Mesothelial cell of epicardium (in vitro differentiated cells): ENCODE measurements at places on chromosomes 7 and 10.
A peak's percentile ranks its signal among the peaks of the same experiment; 100 is the strongest.

DNA sequence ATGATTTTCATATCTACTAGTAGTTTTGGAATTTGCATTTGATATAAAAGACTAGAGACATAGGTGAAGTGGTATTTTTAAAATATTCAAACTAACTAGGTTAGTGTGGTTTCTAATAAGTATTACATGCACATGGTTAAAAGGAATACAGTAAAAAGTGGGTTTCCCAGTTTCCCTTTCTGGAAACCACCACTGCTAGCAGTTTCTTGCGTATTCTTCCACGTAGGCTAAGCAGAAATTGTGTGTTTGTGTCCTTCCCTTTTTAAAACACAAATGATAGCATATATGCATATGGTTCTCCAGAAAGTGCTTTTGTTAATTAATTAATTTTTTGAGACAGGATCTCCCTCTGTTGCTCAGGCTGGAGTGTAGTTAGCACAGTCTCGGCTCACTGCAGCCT, 15.4 kb downstream of the NRF1 start:
- DNase-seq, result no peak

DNA sequence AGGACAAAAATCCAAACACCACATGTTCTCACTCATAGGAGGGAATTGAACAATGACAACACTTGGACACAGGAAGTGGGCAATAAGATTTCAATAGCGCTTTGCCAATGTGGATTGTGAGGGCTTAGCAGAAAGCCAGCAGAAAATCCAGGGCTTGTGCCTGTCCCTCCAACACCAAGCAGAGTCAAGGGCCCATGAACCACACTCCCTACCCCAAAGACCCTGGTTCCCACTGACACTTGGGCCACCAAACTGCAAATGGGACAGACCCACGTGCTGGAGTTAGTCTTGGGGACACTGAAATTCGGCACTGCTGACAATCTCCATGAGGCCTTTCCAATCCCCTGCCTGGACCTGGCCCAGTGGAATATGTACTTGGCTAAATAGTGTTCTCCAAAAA, 67.0 kb downstream of the GRID1 start:
- DNase-seq, result peak; percentile 7

DNA sequence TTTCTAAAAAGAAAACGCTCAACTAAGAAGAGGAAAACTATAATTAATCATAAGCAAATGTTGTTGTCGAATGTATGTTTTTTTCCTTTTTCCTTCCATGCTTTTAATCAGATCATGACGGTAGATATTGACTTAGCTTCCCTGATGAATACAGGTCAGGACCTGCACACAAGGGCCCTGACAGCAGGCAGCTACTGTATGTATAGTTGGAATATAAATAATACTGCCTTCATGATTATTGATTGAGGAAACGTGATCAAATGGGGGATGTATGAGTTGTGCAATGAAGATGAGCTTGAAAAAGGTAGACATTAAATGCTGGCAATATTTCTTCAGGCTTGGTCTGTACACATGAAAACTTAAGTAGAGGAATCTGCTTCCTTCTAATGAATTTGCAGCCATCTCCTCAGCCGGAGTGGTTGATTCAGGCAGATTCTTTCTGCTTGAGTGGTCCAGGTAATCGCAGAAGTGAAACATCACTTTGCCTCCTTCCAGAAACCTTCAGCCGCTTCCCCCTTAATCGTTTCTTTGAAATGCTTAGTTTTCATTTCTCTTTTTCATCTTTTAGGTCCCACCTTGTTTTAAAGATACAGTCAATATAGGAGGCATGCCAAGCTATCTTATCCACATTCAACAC, 656.5 kb downstream of the SDK1 start:
- DNase-seq, result no peak

GRCh38 chr10:96494694-96495093, 19.0 kb downstream of the TLL2 start:
- DNase-seq, result no peak

GRCh38 chr7:48094861-48095293, 5.8 kb downstream of the UPP1 start:
- no peak for DNase-seq

- no peak for DNase-seq
Observed at GRCh38 chr7:123823898-123824753, 20.8 kb upstream of the HYAL4 start.

DNA sequence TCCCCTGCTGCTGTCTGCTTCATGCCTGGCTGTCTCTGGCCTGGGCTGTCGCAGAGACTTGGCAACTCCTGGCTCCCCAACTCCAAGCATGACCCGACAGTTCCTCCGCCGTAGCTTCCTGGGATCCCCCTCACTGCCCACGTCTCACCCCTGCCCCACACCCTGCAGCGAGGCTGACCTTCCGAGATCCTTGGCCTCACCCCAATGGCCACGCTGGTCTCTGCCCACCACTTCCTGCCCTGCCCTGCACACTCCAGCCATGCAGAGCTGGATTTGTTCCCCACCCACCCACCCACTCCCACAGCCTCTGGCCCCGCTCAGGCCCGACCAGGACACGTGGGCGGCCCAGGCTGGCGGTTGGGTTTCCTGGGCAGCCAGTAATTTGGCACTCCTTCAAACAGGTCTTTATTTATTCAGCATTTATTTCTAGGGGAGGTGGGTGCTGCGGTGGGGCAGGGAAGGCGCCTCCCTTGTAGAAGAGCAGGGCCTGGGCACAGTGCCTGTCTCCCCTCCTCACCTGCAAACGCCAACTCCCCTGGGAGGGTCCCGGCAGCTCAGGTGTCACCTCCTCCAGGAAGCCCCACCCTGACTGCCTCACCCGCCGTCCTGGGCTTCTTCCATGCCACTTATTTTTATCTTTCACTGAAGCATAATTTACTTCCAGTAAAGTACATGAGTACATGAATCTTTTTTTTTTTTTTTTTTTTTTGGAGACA, 25.5 kb downstream of the GTF2IRD1 start:
- no peak for DNase-seq

GRCh38 chr10:30176776-30177533, 117.6 kb upstream of the JCAD start:
- DNase-seq, result no peak

GRCh38 chr7:28623863-28624262, 211.5 kb downstream of the CREB5 start:
- DNase-seq, result no peak

- no peak for DNase-seq
Observed at GRCh38 chr10:36281831-36282331, 639.8 kb upstream of the FZD8 start.

- DNase-seq, result no peak
Observed at GRCh38 chr10:50512214-50512595, 111.6 kb downstream of the SGMS1 start.

DNA sequence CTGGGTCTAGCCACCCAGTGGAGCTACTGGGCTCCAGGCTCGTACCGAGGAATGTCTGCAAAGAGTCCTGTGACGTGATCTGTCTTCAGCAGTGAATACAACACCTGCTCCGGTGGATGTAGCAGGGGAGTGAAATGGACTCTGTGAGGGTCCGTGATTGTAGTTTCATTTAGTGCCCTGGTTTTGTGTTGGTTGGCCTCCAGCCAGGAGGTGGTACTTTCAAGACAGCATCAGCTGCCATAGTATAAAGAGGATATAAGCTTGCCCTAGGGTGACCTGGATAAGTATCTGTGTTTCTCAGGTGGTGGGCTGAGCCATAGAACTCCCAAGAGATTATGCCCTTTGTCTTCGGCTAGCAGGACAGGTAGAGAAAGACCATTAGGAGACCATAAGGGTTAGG, 24.6 kb upstream of the WNT2 start:
- no peak for DNase-seq

DNA sequence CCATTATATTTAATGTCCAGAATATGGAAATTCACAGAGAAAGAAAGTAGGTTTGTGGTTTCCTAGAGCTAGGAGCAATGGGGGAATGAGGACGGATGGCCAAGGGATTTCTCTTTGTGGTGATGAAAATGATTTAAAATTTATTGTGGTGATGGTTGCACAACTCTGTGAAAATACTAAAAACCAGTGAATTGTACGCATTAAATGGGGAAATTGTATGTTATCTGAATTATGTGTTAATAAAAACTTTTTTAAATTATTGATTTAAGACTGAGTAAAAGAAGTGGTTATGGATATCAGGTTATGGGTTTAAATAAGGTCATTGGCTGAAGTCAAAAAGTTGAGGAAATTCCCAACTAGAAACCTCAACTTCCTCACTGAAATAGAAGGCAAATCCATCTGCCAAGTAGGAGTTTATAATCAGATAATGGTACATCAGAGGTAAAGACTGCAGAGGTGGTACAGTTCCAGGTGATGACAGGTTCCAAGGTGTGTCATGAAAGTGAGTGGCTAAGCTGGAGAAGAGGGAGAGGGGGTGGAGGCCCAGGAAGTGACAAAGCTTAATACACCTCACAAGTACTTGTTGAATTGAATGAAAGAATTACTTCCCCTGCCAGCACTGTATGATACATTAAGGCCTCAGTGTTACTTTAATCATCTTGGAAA, 68.9 kb upstream of the CCDC71L start:
- DNase-seq, result no peak

- DNase-seq, result no peak
Observed at GRCh38 chr7:93981480-93981874, 22.7 kb downstream of the BET1 start.

DNA sequence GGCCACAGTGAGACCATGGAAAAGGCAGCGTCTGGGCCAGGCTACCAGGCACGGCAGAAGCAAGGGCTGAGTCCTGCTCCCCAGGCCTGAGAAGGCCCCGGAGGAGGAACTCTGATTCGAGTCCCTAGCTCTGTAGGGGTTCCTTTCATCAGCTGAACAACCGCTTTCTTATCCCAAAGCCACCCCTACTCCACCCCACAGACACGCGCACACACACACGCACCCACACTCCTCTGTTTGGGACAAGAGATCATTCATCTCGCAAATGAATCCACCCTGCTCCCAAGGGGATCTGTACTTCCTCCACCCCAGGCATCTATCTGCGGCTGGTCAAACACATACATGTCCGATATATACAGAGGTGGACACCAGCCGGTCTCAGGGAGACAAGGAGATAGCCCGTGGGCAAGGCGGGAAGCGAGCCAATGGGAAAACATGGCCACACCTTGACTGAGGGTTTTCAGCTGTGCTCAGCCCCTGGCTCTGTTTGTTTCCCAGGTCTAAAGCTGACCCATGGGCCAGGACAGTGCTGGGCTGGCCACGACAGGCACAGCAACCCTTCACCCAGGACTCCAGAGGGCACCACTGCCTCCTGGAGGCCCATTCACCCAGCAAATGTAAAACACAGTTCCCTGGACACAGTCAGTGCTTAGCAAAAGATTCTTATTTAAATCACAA, 7.3 kb downstream of the ZCCHC24 start:
- DNase-seq, result no peak

- DNase-seq, result no peak
Observed at GRCh38 chr10:6342096-6342685, 139.5 kb downstream of the PFKFB3 start.

GRCh38 chr10:103799341-103799740, 56.0 kb downstream of the SH3PXD2A start:
- no peak for DNase-seq

DNA sequence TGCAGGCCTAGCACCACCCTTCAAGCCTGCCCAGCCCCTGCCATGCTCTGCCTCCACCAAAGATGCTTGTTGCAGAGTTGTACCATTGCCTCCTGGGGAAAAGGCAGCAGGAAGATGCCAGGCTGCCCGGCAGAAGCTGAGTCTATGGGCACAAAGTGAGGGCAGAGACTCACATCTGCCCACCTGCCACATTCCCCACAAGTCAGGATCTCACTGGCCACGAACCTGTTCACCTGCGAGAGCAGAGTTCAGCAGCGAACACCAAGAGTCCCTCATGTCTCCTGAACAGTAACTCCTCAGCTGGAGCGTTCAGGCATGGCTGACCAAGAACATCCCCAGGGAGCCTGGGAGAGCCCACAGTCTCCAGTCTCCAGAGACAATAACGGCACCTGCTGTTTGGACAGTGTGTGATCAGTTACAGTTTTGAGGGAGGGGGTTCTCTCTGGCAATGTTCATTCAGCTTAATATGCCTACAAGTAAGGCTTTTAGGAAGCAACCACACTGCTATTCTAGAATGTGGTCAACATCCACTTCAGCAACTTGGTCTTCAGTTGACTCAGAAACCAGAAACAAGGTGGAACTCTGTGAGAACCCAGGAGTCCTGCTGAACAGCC, 78.5 kb downstream of the GRID1 start:
- no peak for DNase-seq

DNA sequence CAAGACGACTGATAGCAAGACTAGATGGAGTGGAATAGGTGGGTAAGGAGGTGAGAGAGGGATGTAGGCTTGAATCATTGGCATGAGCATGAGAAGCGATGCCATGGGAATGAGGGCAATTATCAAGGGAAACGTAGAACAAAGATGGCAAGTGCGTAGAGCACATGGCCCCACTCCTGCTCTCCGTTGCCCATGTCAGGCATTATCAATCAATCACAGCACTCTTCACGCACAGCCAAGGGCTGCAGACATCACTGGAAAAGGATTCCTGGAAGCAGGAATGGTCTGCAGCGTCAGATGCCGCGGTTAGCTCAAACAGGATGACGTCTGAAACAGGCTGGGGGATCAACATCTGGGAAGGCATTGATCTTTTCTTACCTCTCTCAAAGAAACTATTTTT, 25.6 kb upstream of the GALNTL5 start:
- no peak for DNase-seq

GRCh38 chr10:132036153-132036886, 29.4 kb upstream of the JAKMIP3 start:
- peak; percentile 56 for DNase-seq

- DNase-seq, result no peak
Observed at GRCh38 chr7:94031865-94032264, 27.7 kb upstream of the BET1 start.

DNA sequence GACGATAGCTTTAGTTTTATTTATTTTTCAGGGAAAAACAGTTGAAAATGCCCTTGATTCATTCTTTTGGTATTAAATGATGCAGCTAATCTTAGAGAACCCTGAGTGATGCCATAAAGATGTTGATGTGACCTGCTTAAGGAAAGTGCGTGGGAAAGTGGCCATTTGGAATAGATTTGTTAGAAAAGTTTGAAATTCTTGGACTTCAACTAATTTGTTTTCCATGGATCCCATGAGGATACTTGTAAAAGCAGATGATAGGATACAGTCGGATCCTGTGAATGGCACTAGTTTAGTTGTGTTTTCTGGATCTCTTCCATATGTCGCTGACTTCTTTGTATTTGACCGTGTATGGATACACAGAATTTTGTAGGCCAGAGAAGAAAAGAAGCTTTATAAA, 69.0 kb downstream of the SEPTIN7 start:
- DNase-seq, result no peak

DNA sequence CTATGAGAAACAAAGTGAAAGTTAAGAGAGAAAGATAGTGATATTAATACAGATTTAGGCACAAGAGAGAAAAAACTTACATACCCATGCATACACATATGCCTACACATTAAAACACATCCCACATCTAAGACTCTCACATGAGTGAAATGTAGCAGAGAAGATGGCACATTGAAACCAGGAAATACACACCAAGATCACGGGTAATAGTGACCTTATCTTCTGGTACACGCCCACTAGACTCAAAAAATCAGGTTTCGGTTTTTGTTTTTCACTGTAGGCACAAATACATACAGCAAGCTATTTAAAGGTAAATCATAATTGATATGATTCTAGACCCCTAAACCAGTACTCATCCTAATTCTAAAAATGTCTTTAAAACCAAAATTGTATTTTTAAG, 225.2 kb upstream of the TAC1 start:
- DNase-seq, result no peak
